Psoas muscle (tissue), 8 donors: ENCODE measurements at places on chromosomes 6 and 20.

DNA sequence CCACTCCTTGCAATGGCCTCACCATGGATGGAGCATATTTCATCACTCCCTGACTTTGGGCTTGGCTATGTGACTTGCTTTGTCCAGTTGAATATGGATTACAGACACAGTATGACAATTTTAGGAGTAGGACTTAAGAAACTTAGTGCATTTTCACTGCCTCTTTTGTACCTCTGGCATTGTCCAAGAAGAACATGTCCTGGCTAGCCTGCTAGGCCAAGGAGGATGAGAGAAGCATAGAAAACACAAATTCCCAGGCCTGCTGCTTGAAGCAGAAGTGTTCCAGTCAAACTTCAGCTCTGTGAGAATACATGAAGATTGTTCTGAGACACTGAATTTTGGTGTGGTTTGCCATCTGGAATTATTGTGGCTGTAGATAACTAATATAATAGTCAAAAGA, 3.1 kb upstream of the MCHR2 start:
- no peak for DNase-seq

GRCh38 chr6:7204726-7205125, 97.0 kb downstream of the RREB1 start:
- DNase-seq, result no peak

DNA sequence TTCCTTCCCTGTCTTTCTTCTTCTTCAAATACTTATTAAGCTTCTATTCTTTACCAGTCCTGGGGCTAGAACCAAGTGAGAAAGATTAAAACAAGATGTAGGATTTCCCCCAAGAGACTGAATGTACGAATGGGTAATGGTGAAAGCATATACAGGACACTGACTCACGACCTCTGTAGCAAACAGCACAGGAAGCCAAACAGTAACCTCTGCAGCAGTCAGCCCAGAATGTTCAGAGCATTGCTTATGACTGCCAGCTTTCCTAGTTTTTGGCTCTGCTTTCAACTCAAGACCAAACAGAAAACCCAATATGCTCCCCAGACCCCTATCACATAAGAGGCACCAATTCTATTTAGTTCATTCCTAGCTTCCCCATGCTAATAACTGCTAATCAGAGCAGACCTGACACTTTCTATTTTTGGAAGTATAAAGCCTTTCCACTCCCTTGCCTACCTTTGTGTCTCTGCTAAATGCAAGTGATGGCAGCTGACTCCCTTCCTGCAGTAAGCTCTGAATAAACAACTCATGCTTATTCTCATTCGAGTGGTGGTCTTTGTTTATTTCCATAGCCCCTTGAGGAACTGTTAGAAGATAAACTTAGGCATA, 690.6 kb downstream of the EPM2A start:
- no peak for DNase-seq

- no peak for DNase-seq
Measured at GRCh38 chr6:25270559-25270958, 8.6 kb upstream of the CARMIL1 start.

- no peak for DNase-seq
Measured at GRCh38 chr20:38630727-38631126, 29.1 kb downstream of the ARHGAP40 start.

DNA sequence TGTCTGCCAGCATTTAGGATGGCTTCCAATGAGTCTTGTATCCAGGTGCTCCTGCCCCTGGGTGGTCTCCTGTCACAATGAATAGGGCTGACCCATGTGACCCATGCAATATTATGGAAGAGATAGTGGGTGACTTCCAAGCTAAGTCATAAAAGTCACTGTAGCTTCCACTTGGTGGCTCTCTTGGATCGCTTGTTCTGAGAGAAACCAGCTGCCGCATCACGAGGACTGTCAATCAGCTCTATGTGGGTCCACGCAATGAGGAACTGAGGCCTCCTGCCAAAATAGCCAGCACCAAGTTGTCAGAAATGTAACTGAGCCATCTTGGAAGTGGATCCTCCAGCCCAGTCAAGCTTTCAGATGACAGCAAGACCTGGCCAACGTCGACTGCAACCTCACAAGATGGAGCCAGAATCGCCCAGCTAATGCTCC, 14.9 kb upstream of the MATN4 start:
- DNase-seq, result peak; percentile 90

DNA sequence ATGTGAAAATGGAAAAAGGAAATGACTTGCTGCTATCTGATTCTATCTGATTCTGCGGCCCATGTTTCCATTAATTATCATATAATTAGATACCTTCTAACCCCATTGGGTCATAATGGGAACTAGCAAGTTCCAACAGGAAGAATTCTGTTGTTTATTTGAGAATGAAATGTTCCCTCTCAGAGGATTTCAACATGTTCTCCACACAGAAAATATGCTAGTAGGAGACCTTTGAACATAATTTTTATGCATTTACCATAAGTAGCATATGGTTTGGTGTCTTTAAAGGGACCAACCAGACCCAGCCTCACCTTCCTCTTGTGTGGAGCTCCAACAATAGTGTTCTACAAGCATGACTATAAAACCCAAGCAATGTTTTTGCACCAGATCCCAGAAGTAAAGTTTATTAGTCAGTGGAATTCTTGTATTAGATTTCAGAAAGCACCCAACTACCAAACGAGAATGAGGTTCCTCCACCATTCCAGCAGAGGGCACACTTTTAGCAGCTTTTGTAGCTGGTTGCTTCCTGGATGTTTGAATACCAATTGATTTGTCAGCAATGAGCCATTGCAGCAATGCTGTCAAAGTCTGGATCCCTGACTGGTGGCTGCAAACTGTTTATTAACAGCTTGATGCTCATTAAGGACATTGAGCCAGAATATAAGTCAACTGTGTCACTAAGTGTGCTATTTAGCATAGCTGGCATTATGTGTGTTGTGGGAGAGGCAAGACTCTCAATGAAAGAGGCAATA, 143.6 kb upstream of the GJE1 start:
- no peak for DNase-seq

DNA sequence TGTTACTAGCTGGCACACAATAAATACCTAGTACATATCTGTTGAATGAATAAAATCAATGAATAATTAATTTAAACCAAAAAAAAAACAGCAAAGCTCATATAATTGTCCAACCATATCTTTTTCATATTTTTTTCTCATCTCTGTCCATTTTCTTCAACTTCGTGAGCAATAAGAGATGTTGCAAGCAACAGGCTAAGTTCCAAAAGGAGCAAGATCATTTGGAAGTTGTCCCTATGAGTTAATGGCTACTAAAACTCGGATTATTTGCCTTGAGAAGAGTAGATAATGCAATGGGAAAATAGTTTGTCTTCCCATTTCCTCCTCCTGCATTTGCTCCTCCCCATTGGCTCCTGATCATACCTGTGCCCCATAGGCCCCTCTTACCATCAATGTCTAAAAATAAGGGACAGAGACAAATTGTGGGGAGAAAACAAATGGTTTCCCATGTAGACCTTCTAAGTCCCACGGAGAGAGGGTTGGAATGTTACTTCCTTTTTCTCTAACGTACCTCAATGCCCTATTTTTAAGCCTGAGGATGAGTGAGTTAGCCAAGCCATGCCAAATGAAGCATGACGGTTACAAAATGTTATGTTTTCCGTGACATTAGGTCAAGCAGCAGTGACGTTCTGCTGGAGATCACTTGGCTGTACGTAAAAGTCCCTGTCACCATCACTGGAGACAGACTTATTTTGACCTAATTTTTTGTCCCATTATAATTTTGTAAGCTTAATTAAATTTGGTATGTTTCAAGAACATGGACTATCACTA, 217.3 kb upstream of the PREP start:
- no peak for DNase-seq

GRCh38 chr6:151448623-151449022, 3.3 kb downstream of the RMND1 start:
- DNase-seq, result no peak

GRCh38 chr20:5864873-5865587, 85.3 kb downstream of the TRMT6 start:
- DNase-seq, result no peak

GRCh38 chr6:146300521-146300920, 243.1 kb upstream of the RAB32 start:
- no peak for DNase-seq

GRCh38 chr20:2168946-2169345, 67.3 kb downstream of the STK35 start:
- DNase-seq, result no peak

- DNase-seq, result no peak
Measured at GRCh38 chr6:158374020-158374419, 61.8 kb downstream of the TULP4 start.

- no peak for DNase-seq
Measured at GRCh38 chr6:170388113-170388512, 81.6 kb downstream of the FAM120B start.

DNA sequence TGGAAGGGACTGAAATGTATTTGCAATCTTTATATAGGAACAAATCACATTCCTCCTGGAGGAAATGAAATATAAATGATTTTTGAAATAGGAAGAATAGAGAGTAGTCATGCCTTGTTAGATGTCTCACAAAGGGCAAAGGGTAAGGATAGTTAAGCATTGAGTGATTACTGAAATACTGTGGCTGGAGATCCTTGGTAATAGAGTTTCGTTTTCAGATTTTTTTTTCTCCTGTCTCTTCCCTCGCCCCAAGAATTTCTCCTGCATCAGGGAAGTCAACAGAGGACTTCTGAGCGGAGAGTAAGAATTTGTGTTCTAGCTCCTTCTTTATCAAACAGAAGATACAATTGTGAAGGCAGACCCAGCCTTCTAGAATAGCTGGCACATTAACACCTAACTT, 79.4 kb downstream of the PLCB4 start:
- DNase-seq, result no peak

- DNase-seq, result no peak
Measured at GRCh38 chr6:159716247-159717096, 10.8 kb upstream of the WTAP start.

GRCh38 chr6:24078200-24078599, 47.8 kb upstream of the NRSN1 start:
- no peak for DNase-seq

DNA sequence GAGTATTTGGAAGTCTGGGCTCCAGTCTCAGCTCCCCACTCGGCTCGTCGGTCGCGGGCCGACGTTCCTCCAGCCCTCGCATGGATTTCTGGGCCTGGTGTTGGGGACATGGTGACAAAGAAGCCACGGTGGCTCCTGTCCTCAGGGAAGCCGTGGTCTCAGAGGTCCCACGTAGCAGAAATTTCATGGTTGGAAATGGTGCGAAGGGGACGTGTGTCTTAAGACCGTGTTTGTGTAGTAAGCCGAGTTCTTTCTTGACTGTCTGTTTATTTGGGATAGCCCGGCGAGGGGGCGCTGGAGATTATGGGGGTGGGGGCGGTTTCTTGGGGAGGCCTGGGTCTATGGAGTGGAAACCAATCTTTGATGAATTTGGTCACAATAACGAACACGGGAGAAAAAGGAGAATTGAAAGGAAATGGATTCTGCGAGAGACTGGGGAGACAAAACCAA, 23.5 kb upstream of the MAP3K7 start:
- no peak for DNase-seq

- no peak for DNase-seq
Measured at GRCh38 chr6:159079367-159079766, 34.6 kb upstream of the TAGAP start.

- DNase-seq, result no peak
Measured at GRCh38 chr6:147384737-147385710, 123.5 kb upstream of the SAMD5 start.

DNA sequence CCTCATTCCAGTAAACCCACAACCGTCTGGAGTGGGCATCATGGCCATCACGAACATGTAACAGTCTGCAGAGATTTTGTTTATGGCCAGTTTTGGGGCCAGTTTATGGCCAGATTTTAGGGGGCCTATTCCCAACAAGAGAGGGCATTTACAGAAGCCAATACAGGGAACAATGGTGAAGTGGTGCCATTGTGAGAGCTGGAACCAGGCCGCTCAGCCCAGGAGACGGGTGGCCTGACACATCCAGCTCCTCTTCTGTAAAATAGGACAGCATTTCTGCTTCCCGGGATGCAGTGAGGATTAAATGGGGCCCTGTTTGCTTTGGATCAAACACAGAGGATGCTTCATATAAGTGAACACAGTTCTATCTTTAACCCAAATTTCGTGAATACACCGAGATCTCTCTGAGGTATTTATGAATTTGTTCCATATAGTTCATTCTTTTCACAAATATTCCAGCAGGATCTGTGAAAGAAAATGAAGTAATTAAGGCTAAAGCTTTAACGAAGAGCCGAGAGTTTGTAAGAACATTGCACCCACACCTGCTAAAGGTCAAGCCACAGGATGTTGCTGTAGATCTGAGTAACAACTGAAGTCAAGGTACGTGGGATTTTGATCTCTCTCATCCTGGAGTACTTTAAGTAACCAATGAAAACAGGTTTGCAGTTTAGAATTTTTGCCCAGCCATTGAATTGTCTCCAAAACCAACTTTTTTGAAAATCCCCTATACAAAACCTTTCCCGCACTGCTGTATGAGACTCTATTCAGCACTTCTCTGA, 14.5 kb upstream of the SIRPG start:
- DNase-seq, result no peak

- DNase-seq, result no peak
Measured at GRCh38 chr6:38261626-38262025, 378.1 kb downstream of the BTBD9 start.

DNA sequence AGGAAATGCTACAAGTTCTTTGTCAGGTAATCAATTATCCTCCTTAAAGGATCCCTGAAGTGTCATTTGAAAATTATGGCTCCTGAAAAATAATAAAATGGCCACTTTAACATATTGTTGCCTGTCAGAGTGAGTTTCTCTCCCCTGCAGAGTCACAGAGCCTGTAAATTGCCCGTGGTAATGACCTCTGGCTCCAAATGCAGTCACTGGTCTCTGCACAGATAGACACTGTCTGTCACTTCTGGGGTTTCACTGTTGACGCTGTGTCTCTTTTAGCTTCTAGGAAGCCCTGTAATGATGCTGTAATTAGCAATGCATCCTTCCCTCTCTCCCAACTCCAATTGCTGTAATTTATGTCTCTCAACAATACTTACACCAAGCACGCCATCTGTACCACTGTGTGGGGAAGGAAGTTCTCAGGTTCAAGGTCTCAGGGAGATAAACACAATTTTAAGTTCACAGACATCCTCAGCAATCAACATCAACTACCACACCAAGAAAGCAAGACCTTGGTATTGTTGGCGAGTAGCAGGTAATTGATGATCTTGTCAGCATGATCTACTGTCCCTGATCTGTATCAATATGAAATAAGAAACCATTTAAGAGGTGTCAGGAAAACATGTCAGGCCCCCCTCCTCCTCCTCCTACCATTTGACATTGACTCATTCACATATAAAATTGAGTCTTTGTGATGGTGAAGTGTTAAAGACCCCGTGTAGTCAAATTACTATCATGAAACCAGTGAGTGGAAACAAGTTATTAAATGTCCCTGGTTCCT, 91.2 kb upstream of the SULF2 start:
- DNase-seq, result no peak

- no peak for DNase-seq
Measured at GRCh38 chr6:55869674-55870073, 5.7 kb downstream of the BMP5 start.
